ENCODE measurements at places on chromosomes 5 and 9.

GRCh38 chr9:19385786-19386501, 5.9 kb upstream of the RPS6 start:
- H3K36me3 ChIP-seq: no peaks in the 10 kb centered on the region
- H3K27me3 ChIP-seq: peaks cover 15% of the 10 kb centered on the region
- no peak for DNase-seq
- H3K4me1 ChIP-seq: peaks cover 5% of the 10 kb centered on the region
- no peak overlapping the region for H3K4me3 ChIP-seq

DNA sequence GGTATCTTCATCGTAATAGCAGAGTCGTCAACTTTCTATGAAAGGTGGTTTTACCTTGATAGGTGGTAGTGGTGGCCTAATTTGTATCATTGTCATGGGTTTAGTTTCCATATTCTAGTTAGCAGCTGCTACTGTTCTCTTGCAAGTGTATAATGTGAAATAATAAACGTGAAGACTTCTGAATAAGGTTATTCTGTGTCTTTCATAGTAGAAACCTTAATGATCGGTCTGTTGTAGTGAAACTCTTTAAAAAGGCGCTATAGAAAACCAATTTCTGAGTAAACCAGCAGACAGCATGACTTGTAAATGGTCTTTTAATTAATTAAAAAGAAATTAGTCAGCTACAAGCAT, 1.6 kb downstream of the SET start:
- no peak for DNase-seq
- H3K27ac ChIP-seq: peak overlapping the region; percentile 95
- H3K4me3 ChIP-seq: peak overlapping the region; percentile 98
- H3K27me3 ChIP-seq: no peaks in the 10 kb centered on the region
- H3K4me1 ChIP-seq: peaks cover 32% of the 10 kb centered on the region

DNA sequence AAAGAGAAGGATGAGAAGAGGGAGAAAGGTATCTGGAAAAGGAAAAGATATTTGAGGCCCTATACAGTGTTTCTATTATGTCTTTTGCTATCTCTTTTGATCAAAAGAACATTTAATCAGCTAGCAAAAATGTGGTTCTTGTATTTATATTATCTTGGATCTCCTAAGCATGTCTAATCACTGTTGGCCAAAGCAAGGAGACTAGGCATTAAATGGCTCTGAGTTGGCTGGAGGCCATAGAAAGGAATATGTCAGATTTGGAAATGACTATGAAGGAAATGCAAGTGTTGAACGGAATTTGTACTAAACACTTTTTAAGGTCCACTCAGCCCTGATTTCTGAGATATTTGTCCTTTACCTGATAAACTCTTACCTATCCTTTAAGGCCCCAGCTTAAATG, 22.4 kb upstream of the THG1L start:
- peaks cover 21% of the 10 kb centered on the region for H3K27me3 ChIP-seq
- peaks cover 3% of the 10 kb centered on the region for H3K36me3 ChIP-seq
- H3K4me1 ChIP-seq: peaks cover 9% of the 10 kb centered on the region

GRCh38 chr5:168328814-168329213, 37.4 kb downstream of the WWC1 start:
- H3K4me3 ChIP-seq: no peak overlapping the region
- no peak for DNase-seq

DNA sequence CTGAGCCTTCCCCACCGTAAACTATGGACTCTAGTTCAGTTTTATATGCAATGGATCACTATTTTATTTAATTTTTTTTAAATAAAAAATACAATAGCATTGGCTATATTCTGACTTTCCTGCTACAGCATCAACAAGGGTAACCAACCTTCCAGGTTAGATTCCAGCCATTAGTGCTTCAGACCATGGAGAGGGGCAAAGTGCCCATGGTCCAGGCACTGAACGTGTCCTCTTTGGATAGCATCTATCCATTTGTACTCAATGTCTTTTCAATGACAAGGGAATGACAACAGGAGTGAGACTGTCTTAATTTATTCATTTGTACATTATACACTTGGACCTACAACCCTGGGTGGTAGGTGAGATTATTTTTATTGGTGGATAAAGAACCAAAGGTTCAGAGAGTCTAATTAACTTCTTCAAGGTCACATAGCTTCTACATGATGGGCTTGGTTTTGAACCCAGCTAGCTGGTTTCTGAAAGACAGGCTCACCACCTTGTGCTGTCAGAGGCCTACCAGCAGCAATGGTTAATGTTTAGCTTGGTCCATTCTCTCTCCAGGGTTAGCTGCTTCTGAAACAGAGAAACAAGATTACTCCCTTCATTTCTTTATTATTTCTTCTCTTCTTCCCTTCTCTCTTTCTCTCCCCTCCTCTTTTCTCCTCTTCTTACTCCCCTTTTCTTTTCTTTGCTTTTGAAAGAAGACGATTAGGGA, 11.5 kb downstream of the TMEM171 start:
- no peak for DNase-seq
- no peak overlapping the region for H3K4me3 ChIP-seq
- no peaks in the 10 kb centered on the region for H3K4me1 ChIP-seq

DNA sequence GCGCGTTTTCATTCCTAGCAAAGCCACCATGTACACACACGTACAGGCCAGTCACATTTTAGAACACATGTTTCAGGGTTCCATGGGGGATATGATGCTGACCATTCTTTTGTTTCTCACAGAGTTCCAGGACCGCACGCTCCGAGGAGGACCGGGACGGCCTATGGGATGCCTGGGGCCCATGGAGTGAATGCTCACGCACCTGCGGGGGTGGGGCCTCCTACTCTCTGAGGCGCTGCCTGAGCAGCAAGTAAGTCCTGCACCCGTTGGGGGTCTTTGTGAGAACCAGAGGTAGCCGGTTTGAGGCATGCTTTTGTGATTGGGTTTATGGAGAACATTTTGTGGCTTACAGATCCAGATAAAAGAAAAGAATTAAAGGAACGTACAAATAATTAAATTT, 30.8 kb downstream of the ADAMTSL1 start:
- DNase-seq: no peak
- H3K27me3 ChIP-seq: no peaks in the 10 kb centered on the region
- no peaks in the 10 kb centered on the region for H3K36me3 ChIP-seq
- no peaks in the 10 kb centered on the region for H3K4me1 ChIP-seq
- no peak overlapping the region for H3K27ac ChIP-seq

GRCh38 chr5:162641142-162641813, 573.7 kb downstream of the GABRG2 start:
- no peaks in the 10 kb centered on the region for H3K27me3 ChIP-seq
- H3K27ac ChIP-seq: no peak overlapping the region
- no peaks in the 10 kb centered on the region for H3K4me1 ChIP-seq
- no peak overlapping the region for H3K4me3 ChIP-seq

DNA sequence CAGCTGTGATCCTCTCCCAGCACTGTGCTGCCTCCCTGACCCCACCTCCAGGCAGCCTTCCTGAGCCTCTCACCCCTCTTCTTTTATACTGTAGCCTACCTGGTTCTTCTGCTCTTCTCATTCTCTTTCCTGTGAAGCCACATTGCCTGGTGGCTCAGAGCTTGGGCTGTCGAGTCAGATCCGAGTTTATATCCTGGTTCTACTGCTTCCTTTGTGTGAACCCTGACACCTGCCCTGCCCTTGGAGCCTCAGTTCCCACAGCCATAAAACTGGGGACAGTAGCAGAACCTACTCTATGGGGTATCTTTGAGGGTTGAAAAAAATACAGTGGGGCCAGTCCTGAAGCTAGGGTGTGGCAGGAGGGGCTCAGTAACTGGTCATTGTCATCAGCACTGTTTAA, 8.8 kb downstream of the SLC27A4 start:
- no peak overlapping the region for H3K4me3 ChIP-seq
- no peaks in the 10 kb centered on the region for H3K4me1 ChIP-seq
- peaks cover 17% of the 10 kb centered on the region for H3K36me3 ChIP-seq
- DNase-seq: no peak
- no peak overlapping the region for H3K27ac ChIP-seq

DNA sequence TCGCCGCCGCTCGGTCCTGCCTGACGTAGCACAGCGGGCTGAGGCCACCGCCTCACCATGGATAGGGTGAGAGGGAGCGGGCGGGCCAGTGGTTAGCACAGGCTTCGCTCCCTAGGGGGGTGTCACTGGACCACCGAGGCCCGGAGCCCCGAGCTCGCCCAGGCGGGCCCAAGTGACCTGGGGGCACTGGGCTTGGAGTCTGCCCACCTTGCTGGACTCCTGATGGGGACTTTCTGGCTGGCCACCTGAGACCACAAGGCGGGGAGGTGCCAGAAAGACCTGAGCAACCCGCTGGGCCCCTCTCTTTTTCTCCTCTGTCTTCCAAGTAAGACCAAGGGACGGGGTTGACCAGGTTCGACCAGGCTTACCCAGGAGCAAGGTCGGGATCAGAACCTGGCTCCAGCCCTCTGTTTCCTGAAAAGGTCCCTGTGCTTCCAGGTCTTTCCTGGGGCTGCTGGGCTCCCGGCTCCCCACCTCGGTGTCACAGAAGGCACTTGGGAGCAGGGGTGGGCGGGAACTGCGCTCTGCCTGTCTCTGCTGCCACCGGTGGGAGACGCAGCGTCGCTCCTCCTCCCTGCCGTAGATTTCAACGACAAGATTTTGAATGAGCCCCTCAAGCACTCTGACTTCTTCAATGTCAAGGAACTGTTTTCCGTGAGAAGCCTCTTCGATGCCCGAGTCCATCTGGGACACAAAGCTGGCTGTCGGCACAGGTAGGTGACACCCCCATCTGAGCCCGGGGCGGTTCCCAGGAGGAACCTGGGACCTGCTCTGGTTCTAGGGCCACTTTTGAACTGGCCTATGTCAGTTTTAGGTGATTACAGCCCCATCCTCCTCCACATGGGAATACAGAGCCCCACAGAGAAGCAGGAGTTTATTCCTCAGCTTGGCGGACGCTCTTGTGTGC, 1.0 kb downstream of the MRPS2 start:
- H3K27me3 ChIP-seq: peaks cover 7% of the 10 kb centered on the region
- peak overlapping the region; percentile 91 for H3K4me3 ChIP-seq
- no peak for DNase-seq
- peak overlapping the region; percentile 82 for H3K27ac ChIP-seq

DNA sequence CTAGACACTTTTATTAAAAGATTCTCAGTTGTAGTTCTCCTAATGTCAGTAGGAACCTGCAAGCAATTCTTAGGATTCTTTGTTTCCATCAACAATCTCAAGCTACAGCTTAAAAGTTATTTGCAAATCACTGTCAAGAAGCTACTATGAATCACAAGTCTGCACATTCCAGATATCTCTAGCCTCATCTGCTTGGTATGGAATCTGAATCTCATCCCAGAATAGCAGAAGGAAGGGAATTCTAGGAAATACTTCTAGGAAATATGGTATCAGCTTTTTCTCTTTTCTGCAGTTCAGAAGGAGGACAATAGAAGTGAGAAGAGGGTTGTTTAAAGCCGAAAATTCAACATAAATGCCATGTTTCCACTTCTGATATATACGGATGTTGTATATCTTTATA, 792.2 kb upstream of the CDH9 start:
- no peak for DNase-seq
- no peak overlapping the region for H3K27ac ChIP-seq
- H3K4me1 ChIP-seq: no peaks in the 10 kb centered on the region
- H3K4me3 ChIP-seq: no peak overlapping the region
- H3K36me3 ChIP-seq: no peaks in the 10 kb centered on the region

GRCh38 chr5:116730706-116731105, 156.1 kb upstream of the SEMA6A start:
- no peaks in the 10 kb centered on the region for H3K36me3 ChIP-seq
- H3K4me3 ChIP-seq: no peak overlapping the region
- no peak overlapping the region for H3K27ac ChIP-seq
- H3K4me1 ChIP-seq: no peaks in the 10 kb centered on the region

DNA sequence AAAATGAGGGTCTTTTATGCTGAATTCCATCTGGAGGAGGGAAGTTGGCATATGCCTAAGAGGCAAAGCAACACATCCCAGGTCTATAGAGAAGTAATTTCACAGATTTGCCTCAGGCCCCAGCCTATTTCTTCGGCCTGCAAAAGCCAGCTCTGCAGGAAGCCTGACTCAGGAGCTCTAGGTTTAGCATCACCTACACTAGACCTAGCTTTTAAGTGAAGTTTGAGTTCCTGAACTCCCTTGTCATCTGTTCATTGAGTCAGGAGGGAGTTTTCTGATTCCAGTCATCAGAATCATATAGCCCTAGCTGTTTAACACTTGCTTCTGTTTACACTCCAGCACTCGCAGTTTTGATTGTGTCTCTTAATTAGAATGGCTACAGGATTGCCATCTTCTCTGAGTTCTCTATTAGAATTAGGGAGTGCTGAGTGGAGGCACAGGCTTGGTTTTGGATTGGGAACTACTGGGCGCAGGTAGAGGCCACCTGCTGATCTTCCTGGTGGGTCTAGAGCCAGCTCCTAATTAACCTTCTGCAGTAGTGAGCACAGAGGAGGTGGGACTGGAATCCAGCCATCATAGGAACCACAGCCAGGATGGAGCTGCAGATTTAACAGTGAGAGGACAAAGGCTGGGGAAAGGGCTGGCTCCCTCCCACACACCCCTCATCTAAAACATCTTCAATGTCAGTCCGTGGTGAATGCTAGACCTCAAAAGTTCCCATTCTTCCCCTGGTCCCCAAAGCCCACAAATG, 179.5 kb downstream of the TRIO start:
- H3K4me3 ChIP-seq: no peak overlapping the region
- H3K4me1 ChIP-seq: no peaks in the 10 kb centered on the region
- peaks cover 4% of the 10 kb centered on the region for H3K27me3 ChIP-seq
- no peak for DNase-seq
- no peak overlapping the region for H3K27ac ChIP-seq

DNA sequence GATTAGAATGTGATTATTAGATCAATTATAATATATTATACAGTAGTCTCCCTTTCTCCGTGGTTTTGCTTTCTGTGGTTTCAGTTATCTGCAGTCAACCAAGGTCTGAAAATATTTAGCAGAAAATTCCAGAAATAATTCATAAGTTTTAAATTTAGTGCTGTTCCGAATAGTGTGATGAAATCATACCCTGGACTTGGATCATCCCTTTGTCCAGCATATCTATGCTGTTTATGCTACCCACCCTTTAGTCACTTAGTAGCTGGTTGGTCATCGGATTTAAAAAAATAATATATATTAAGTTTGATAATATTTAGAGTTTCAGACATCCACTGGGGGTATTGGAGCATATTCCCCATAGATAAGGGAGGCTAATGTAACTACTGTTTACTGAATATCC, 19.6 kb downstream of the RMI1 start:
- no peak for DNase-seq
- H3K27me3 ChIP-seq: no peaks in the 10 kb centered on the region
- peaks cover 28% of the 10 kb centered on the region for H3K4me1 ChIP-seq
- no peak overlapping the region for H3K4me3 ChIP-seq
- H3K36me3 ChIP-seq: peaks cover 36% of the 10 kb centered on the region

DNA sequence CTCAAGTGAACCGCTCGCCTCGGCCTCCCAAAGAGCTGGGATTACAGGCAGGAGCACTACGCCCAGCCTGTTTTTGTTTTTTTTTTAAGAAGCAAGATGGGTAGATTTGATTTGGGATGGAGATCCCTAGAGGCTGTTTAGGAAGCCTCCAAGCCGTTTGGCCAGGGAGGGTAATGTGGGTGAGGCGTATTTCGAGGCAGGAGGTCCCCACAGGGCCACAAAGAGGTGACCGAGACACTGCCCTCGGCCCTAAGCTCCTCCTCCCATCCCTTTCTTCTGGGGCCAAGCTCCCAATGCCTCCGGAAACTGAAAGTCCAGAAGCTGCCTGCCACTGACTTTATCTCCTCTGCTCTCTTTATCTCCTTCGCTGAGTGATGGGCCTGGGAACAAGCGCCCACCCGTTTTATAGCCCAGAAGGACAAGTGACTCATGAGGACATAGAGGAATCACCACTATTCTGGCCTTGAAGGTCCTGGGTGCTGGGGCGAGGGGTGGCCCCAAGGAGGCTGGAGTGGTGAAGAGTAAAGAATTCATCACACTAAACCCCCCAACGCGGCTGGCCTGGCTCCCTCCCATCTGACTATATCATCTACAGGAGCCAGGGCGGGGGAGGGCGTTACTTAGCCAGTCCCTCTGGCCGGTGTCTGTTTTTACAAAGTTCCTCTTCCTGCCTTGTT, 2.0 kb upstream of the RALGDS start:
- no peak for DNase-seq
- peaks cover 36% of the 10 kb centered on the region for H3K4me1 ChIP-seq
- H3K4me3 ChIP-seq: no peak overlapping the region
- peaks cover 12% of the 10 kb centered on the region for H3K36me3 ChIP-seq
